ENCODE measurements at places on chromosomes 16 and 17. TPM values are rescaled to one million over a fixed set of nuclear protein-coding genes. Genes with fewer than 3 reads are reported as not detected.

DNA sequence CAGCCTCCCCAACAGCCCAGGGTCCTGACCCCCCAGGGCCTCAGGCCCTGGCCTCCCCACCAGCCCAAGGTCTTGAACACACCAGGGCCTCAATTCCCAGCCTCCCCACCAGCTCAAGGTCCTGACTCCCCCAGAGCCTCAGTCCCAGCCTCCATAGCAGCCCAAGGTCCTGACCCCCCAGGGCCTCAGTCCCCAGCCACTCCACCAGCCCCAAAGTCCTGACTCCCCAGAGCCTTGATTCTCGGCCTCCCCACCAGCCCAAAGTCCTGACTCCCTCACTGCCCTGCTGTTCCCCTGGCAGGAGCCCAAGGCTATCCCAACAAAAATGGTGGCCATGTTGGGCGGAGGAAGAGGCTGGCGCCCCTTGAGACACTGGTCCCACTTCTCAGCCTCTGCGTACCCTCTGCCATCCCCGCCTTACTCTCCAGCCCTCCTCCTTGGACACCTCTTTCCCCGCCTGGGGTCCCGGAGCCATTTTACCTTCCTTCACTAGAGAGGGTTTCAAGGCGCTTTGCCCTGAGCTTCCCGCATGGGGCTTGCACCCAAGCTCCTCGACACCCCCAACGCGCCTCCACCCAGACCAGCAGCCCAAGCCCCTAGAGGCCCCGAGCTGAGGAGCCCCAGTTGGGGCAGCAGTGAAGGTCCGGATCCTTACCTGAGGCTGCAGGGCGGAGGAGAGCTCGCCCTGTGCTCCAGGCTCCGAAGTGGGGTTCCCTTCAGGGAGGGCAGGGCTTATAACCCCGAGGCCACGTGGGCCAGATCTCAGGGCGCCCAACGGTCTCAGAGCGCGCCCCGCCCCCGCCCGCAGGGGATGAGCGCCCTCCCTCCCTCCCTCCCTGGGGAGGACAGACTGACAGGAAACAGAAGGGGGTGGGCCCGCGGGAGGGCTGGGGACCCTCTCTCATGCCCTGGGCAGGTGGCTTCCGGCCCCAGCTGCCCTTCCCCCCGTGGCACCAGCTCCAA lies 3.5 kb upstream of the TSPOAP1 start:
- DNase-seq, result no peak

DNA sequence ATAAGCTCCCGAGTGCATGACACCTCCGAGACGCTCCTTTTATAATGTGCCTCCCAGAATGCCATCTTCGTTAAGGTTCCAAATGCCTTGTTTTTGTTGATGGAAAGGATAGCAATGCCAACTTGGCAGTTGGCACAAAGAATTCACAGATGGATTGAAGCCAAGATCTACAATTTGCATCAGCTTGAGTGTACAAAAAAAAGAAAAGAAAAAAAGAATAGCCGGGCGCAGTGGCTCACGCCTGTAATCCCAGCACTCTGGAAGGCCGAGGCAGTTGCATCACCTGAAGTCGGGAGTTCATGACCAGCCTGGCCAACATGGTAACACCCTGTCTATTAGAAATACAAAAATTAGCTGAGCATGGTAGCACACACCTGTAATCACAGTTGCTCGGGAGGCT lies 7.6 kb downstream of the TBC1D16 start:
- no peak for DNase-seq

Gene KRTAP4-1
- polyA plus RNA-seq, result not detected

Gene STX8
- polyA plus RNA-seq, result 68.4 TPM

DNA sequence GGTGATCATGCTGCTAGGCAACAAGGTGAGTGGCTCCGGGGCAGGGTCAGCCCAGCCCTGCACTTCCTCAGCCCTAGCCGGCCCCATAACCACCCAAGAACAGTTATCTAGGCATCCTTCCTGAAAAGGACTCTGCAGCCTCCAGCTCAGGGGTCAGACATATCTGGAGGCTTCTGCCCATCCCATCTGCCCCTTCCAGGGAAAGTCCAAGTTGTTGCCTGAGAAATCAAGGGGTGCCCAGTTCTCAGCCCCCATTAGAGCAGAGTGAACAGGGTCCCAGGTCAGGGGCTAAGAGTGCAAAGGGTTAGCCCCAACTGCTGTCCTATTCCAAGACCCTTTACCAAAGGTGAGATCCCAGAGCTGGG lies 4.1 kb upstream of the NHERF1 start:
- DNase-seq, result no peak

- no peak for DNase-seq
Observed at GRCh38 chr17:37818689-37819088, 73.8 kb upstream of the HNF1B start.

DNA sequence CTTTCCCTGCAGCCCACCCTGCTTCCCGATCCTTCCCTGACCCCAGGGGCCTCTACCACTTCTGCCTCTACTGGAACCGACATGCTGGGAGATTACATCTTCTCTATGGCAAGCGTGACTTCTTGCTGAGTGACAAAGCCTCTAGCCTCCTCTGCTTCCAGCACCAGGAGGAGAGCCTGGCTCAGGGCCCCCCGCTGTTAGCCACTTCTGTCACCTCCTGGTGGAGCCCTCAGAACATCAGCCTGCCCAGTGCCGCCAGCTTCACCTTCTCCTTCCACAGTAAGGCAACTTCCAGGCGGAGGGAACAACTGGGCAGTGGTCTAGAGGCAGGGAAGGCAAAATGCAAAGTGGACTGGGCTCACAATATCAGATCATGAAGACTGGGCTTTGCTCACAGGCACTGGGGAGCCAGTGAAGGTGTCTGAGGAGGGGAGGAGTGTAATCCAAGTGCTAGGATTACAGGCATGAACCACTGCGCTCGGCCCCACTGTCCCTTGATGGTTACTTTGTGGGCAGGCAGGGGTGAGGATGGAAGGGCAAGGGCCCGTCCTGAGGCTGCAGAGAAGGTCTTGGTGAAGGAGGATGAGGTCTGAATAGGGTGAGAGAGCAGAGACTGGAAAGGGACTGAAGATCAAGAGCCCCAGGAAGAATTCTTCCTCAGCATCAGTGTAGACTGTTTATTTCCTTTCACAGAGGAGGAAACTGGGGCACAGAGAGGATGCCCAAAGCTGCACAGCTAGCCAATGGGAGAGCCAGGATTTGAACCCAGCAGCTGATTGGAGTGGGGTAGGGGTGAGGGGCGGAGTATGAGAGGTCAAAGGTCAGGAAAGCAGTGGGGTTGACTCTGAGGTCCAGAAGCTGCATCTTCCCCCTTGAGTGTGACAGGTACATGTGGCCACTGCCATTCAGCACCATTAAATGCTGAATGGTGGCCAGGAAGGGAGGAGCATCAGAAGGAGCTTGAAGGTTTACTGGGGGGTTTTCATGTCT lies 16.5 kb upstream of the ADGRG3 start:
- no peak for DNase-seq

Gene C16orf82
- polyA plus RNA-seq, result not detected

Gene SLC12A3
- polyA plus RNA-seq, result 0.06 TPM

DNA sequence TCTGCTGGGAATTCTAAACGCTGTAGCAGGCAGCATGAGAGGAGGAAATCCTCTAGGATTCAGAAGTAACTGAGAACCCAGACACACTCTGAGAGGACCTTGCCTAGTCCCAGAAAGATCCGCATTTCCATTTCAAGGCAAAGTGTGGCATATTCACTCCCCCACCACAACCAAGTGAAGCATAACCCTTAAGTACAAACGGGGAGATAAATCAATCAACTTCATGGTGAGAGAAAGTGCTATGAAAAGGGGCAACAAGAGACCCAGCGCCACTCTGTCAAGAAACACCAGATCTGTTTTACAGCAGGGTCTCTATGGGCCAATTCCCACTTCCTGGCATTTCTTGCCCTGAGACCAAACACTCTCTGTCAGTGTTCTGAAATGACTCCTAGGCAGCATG lies 68.3 kb downstream of the SMG6 start:
- DNase-seq, result no peak

Gene TAOK1
- 16.8 TPM for polyA plus RNA-seq

DNA sequence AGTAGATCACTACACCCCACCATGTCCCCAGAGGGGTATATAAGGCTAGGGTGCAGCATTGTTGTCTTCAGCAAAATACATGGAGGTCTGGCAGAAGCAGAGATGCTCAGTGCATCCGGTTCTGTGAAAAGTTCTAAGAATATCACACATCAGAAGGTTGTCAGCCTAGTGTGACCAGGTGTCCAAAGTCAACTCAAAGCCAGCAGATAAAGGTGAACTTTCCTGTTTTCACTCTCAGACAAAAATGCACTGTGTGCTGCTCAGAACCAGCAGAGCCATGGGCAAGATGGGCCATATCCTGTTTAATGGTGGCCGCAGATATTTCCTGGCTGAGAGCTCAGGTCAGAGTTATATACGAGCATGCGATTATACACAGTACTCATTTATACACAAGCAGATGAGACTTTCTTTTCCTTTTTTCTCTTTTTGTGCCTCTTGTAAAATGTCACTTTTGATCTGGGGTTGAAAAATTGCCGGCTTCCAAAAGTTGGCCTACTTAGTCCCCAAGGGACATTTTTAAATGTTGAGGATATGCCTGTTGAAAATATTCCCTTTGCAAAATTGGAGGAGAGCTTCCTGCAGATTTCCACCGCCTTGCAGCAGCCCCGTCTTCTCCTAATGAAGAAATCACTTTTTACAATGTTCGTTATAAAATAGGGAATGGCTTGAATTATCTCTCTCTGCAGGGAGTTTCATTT lies 425.6 kb upstream of the SALL1 start:
- DNase-seq, result no peak

GRCh38 chr17:53193044-53193443 lies 629.7 kb upstream of the KIF2B start:
- no peak for DNase-seq

DNA sequence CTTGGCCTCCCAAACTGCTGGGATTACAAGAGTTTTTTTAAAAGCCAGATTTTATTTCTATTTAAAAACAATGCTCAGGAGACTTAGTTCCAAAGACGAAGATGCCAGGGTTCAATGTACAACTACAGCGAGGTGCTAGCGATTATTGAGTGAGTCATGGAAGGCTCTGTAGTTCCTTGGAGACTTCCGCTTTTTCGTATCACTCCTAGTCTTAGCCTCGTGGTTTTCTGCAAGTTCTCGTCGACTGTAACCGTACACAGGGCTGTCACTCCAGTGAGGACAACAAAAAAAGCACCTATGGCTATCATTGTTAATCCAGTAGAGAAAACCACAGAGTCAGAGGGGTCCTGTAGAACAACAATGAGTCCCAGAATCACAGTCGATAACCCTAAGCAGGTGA lies 22.7 kb upstream of the ZC3H7A start:
- no peak for DNase-seq

- DNase-seq, result no peak
Observed at GRCh38 chr17:50062293-50063243, 6.7 kb downstream of the ITGA3 start.

- no peak for DNase-seq
Observed at GRCh38 chr17:29573558-29573869, 5.0 kb downstream of the TP53I13 start.

DNA sequence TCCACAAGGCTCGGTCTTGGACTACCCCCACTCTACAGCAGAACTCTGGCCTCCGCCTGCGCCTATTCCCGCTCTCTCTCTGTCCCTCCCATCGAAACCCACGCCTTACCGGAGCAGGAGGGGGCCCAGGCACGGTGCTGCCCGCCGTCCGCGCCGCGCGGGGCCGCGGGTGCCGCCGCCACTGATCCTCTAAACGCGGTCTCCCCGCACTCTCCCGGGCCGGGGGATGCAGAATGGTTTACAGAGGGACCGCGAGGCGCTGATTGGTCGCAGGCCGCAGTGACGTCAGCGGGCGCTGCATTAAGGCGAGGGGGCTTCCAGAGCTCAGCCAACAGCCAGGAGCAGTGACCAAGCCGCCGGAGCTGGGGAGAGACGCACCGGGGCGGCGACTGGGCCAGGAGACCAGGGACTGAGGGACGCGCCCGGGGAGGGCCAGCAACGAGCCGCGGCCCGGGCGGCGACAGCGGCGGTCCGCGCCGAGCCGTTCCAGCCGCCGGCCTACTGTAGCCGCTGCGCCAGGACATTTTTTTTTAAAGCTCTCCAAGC lies 747 bp upstream of the LHX1 start:
- DNase-seq, result no peak

DNA sequence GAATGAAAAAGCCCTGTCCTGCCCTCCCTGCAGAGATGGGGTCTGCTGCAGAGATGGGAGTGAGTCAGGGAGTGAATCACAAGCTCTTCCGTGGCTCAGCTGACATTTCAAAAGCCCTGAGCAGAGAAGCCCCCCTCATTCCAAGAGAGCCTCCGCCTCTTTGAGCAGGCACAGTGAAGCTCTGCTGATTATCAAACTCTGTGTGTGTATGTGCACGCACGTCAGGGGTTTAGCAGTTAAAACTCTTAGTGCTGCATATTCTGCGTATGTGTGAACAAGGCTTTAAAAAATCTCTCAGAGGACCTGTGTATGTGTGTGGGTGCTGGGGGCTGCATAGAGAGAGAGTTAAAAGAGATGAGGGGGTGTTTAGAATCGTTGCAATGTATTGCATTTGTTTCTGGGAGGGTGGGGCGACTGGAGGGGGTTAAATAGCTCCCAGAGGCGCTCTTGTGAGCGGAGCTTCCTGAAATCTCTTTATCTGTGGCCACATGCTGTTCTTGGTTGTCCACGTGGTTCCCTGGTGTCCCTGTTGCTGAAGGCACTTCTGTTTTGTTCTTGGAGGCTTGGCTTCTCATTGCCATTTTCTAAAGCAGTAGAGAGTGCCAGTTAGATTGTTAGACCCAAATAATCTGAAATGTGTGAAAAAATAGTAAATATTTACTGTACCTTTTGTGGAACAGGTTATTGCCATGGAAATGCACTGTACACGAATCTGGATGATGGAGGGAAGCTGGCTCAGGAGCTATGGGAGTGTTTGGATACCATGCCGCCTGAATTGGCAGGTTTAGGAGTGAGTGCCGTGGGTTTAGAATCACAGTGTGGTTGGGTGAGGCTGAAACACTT lies 116.6 kb downstream of the PRKCB start:
- no peak for DNase-seq

Gene OTOA
- 0.05 TPM for polyA plus RNA-seq

Gene NPIPB9
- 0.35 TPM for polyA plus RNA-seq

- no peak for DNase-seq
Observed at GRCh38 chr17:63774969-63775265, 947 bp downstream of the DDX42 start.

Gene ABCC12
- not detected for polyA plus RNA-seq

Gene CA7
- polyA plus RNA-seq, result not detected

DNA sequence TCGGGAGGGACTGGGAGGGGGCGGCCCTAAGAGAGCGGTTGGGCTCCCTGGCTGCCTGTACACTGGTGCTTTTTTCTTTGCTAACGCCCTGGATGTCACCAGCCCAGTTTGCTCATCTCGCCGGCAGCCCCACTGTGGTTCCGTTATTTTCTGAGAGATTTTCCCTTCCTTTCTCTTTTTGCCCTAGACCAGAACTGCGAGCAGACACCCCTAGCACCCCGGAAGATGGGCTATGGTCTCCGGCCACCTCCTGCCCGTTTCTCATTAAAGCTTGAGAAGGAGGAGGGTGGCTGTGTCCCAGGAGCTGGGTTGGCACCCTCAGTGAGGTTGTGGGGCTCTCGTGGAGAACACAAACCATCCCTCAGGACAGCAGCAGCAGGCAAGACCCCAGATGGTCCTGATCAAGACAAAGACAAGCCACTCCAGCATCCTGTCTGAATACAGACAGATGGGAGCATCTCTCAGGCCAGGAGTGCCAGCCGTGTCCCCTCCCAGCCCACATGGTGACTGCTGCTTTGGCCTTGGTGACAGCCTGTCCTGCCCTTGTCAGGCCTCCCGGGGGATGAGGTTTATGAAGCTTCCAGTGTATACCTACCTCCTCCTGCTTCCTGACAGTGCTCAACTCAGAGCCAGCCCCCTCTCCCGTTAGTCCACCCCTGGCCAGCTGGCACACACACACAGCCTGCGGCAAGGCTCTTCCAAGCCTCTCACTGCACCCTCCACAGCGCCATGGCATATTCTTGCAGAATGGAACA lies 77.2 kb downstream of the KCNJ12 start:
- DNase-seq, result no peak

GRCh38 chr17:78547035-78547434 lies 30.2 kb downstream of the DNAH17 start:
- no peak for DNase-seq
